Activated CD8-positive, alpha-beta T cell treated with anti-CD3 and anti-CD28 coated beads, Interleukin-2, amount 10 ng/mL, durations not matched to agents 7 days and 5 days (primary cell): ENCODE measurements at places on chromosomes 6 and 20. TPM values are rescaled to one million over a fixed set of nuclear protein-coding genes. Genes with fewer than 3 reads are reported as not detected.

GRCh38 chr6:138291036-138291848 lies 73.0 kb upstream of the PBOV1 start:
- H3K4me1 ChIP-seq = peaks cover 4% of the 10 kb centered on the region
- H3K4me3 ChIP-seq = no peak overlapping the region
- H3K36me3 ChIP-seq = no peaks in the 10 kb centered on the region
- no peak overlapping the region for H3K27ac ChIP-seq
- DNase-seq = no peak

- H3K27ac ChIP-seq = no peak overlapping the region
- H3K4me1 ChIP-seq = peaks cover 39% of the 10 kb centered on the region
- H3K36me3 ChIP-seq = no peaks in the 10 kb centered on the region
- H3K4me3 ChIP-seq = no peak overlapping the region
Measured at GRCh38 chr6:6556161-6556737, 32.3 kb upstream of the LY86 start.

Gene KCNS1
- 0.11 TPM for total RNA-seq

Gene CLIC5
- 2.2 TPM for total RNA-seq

Gene BCAS1
- not detected for total RNA-seq
